ENCODE measurements at places on chromosomes 13 and 19. TPM values are rescaled to one million over a fixed set of nuclear protein-coding genes. Genes with fewer than 3 reads are reported as not detected.

Gene GDF15
- total RNA-seq = 5.7 TPM

DNA sequence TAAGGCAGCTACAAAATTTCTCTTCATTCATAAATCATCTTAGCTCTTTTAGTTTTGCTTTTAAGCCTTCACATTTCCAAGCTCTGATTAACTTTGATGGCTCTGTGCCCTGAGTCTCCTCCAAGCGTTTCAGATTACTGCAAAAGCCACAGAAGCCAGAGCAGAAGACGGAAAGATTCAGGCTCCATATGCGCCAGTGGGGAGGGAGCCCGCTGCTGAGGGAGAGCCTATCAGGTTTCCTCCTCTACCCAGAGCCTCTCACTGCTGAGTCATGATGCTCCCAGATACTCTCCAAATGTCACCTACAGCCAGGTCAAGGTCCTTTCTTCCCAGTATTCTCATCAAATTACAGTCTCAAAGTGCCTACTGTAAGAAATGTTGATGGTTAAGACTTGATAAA is 193.6 kb downstream of the RAP2A start:
- peak; percentile 39 for DNase-seq

GRCh38 chr13:112225429-112226090 is 150.6 kb upstream of the SPACA7 start:
- DNase-seq = no peak

Gene RNF225
- not detected for total RNA-seq

GRCh38 chr13:43760257-43760656 is 26.5 kb downstream of the ENOX1 start:
- no peak for DNase-seq

GRCh38 chr13:79245937-79246577 is 160.0 kb downstream of the RBM26 start:
- no peak for DNase-seq

Gene ICAM4
- 0.21 TPM for total RNA-seq

Gene PPP2R1A
- total RNA-seq = 345 TPM

GRCh38 chr19:13234518-13234917 is 84.3 kb downstream of the IER2 start:
- no peak for DNase-seq

DNA sequence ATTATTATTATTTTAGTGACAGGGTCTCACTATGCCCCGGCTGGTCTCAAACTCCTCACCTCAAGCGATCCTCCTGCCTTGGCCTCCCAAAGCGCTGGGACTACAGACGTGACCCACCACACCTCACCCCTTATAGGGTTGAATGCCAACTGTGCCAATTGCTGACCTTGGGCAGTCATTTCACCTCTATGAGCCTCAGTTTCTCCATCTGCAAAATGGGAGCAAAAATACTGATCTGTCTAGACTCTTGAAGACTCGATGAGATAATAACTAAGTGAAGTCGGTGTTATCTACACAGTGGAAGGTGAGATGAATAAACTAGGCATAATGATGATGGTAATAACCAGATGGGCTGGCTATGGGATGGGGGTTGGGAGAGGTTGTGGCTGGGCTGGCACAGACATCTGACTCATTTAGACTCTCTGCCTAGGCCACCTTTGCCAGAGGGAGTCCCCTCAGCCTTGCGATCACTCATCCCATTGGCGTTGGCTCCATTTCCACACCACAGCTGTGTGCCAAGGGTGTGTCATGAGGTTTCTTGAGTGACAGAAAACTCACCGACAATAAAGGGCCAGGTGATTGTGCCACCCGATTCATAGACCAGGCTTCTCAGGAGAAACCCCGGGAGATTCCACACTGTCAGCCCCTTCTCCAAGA is at the start of gene CASP14:
TSS of gene CASP14 (plus strand) at position 596 of the 657 bp plus-strand sequence. CDS start 2,772 bp downstream, outside the sequence.
- no peak for DNase-seq

Gene CEACAM8
- not detected for total RNA-seq

Gene KANK3
- total RNA-seq = 33.6 TPM

Gene TNNT1
- total RNA-seq = 90.1 TPM

Gene KLK12
- total RNA-seq = not detected

- DNase-seq = no peak
These were observed 11.0 kb upstream of the ZNF766 start for GRCh38 chr19:52258426-52258825.

DNA sequence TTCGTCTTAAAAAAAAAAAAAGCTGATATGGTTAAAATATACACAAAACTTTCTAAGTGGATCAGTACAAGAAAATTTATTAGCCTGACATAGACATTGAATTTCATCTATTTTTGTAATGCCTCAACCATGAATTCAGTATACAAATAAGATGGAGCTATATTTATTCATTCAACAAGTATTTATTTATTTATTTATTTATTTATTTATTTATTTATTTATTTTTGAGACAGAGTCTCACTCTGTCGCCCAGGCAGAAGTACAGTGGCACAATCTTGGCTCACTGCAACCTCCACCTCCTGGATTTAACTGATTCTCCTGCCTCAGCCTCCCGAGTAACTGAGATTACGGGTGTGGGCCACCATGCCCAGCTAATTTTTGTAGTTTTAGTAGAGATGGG is 78.5 kb upstream of the GSX1 start:
- no peak for DNase-seq

Gene PEX11G
- 2.9 TPM for total RNA-seq

GRCh38 chr13:96238241-96238640 is 148.3 kb downstream of the HS6ST3 start:
- DNase-seq = no peak

DNA sequence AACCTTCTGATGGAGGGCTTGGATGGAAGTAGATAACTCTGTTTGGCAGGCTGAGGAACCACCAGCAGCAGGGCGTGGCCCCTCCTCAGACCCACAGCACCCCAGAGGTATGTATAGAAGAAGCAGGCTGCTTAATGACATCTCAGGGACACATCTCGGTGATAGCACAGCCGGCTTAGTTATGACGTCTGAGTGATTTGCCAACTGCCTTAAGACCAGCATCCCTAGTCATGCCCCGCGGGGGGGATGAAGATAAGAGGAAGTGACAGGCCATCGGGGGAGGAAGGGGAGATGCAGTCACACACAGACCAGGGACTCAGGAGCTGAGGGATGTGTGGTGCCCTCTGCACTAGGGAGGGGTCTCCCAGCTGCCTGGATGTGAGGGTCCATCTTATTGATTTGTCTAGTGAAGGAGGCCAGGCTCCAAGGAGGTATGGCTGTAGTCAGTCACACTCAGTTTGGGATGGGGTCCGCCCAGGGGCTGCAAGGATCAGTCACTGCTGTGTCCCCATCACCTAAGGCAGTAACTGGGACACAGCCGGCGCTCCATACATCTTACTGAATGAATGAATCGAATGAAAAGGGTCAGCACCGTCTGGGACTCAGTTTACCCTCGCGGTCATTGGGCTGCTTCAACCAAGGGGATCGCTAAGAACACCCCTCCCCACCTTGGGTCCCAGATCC is 19.2 kb upstream of the ERCC1 start:
- peak; percentile 66 for DNase-seq

- no peak for DNase-seq
These were observed 9.7 kb downstream of the DEDD2 start for GRCh38 chr19:42207767-42208271.

Gene ZNF600
- total RNA-seq = 3.3 TPM

Gene MYPOP
- total RNA-seq = 16.0 TPM

GRCh38 chr19:17073869-17074633 is 1.2 kb downstream of the HAUS8 start:
- DNase-seq = no peak

DNA sequence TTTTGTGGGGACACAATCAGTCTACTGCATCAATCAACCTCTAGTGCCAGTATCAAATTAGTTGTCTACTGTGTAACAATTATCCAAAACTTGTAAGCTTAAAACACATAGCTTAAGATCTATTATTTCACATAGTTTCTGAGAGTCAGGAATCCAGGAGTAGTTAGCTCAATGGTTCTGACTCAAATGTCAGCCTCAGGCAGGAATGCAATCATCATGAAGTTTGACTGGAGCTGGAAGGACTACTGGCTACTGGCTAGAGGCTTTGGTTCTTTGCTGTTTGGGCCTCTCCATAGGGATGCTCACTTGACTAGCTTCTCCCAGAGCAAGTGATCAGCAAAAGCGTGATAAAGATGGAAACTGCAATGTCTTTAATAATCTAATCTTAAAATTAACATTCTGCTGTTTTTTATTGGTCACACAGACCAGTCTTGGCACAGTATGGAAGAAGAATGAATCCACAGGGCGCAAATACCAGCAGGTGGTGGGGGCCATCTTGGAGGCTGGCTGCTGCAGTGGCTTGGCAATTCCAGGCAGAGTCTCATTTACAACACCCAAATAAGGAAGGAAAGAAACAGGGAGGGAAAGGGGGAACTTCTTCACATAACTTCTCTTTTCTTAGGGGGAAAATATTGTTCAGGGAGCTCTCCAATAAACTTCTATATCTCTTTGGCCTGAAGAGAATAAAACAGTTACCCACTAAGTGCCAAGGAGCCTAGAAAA is 15.7 kb downstream of the CAB39L start:
- no peak for DNase-seq

DNA sequence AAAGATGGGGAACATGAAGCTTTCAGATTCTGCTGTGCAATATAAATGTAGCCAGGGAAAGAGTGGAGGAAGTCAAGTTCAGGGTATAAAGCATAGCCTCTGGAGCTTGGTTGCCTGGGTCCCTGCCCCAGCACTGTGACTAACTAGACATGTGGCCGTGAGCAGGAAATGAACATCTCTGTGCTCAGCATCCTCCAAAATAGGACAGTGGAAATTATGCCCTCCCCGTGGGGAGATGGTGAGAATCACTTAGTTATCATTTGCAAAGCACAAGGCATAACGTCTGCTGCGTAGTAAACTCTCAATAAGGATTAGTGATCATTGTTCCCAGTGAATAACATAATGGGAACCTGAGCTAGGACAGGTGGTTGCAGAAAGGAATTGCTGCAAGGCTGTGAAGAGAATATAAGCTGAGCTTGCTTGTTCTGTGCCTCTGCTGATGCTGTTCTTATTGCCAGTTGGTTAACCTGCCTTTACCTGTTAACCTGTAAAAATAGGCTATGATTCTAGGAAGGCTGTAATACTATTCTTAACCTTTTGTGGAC is 441.0 kb downstream of the COG6 start:
- no peak for DNase-seq

Gene SERP2
- total RNA-seq = 12.8 TPM

DNA sequence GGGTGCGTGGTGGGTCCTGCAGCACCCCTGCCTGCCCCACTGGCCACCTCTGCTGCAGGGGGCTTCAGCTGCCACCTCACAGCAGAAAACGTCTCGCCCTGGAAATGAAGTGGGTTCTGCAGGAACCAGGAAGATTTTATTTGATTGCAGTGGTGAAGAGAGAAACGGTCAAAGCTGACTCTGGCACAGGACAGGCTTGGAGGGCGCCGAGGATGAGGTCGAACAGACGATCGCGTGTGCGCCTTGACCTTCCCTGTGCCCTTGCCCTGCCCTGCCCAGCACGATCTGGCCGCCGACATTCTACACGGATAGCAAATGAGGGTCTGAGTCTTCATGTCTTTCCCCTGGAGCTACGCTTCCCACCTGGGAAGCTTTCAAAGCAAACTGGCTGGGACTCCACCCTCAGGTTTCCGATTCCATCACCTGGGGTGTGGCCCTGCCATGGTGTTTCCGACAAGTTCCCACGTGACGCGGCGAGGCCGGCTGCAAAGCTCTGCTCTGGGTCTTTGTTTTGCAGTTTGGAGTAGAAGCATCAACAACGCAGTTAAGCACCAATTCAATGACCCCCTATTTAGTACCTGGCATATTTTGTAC is 50.3 kb upstream of the TUBGCP3 start:
- DNase-seq = no peak

GRCh38 chr13:49183672-49184325 is 36.3 kb upstream of the MLNR start:
- no peak for DNase-seq

DNA sequence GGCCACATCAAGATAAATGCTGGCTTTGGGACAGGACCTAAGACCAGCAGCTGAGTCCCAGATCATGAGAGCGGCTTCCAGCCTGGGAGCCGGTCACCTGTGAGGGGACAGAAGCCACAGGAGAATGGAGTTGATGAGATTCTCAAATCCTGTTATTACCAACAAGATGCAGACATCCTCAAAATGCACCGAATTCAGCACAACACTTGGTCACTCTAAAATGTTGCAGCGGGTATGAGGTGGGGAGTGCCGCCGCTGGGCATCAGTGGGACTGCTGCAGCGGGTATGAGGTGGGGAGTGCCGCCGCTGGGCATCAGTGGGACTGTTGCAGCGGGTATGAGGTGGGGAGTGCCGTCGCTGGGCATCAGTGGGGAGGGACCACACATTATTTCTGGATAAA is 21.2 kb downstream of the RANBP3 start:
- DNase-seq = no peak

GRCh38 chr13:22062478-22063205 is 391.8 kb downstream of the FGF9 start:
- no peak for DNase-seq

- no peak for DNase-seq
These were observed 36.0 kb downstream of the URI1 start for GRCh38 chr19:29978080-29978479.

GRCh38 chr19:17156947-17157302 is 58.2 kb upstream of the USE1 start:
- no peak for DNase-seq

Gene FXYD7
- not detected for total RNA-seq

DNA sequence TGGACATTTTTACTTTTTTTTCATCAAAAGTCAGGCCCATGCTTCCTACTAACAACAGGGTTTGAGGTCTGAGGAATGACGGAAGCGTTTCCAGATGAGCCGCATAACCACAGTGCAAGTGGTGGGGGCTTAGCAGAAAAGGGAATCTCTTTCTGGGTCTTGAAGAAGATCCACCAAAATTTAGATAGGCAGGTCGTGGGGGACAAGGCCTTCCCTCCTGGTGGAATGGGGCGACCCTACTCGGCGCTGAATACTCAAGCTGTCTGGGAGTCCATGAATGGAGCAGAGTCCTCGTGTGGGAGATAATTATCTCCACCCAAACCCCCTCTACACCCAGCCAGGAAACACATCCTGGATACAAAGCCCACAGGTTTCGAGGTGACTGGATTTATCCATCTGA is 36.9 kb downstream of the CARS2 start:
- no peak for DNase-seq

DNA sequence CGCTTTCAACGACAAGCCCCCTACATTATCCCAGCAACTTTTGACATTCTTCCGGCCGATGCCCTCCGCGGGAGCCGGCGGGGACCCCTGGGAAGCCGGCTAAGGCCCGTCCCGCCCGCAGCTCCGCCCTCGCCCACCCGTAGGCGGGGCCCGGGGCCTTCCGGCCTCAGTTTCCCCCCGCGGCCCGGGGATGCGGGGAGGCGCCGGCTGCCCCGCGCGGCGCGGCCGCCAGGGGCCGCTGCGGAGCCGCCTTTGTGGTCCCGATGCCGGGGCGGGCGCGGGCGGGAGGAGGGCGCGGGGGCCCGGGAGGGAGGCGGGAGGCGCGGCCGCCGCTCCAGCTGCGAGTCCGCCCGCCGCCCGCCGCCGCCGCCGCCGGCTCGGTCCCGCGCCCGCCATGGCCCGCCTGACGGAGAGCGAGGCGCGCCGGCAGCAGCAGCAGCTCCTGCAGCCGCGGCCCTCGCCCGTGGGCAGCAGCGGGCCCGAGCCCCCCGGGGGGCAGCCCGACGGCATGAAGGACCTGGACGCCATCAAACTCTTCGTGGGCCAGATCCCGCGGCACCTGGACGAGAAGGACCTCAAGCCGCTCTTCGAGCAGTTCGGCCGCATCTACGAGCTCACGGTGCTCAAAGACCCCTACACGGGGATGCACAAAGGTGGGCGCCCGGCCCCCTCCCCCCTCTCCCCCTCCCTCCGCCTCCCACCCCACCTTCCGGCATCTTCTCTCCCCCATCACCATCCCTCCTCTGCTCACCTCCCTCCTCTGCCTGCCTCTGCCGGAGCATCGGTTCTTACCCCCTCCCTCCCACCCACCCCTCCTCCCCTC is at the start of gene CELF5:
TSS of gene CELF5 (plus strand) at position 316 of the 823 bp plus-strand sequence. CDS start at position 395, 79 bp downstream.
- DNase-seq = peak; percentile 26

Data from heart left ventricle (tissue), 16 donors.